ENCODE measurements at places on chromosomes 11 and 22. TPM values are rescaled to one million over a fixed set of nuclear protein-coding genes. Genes with fewer than 3 reads are reported as not detected.

DNA sequence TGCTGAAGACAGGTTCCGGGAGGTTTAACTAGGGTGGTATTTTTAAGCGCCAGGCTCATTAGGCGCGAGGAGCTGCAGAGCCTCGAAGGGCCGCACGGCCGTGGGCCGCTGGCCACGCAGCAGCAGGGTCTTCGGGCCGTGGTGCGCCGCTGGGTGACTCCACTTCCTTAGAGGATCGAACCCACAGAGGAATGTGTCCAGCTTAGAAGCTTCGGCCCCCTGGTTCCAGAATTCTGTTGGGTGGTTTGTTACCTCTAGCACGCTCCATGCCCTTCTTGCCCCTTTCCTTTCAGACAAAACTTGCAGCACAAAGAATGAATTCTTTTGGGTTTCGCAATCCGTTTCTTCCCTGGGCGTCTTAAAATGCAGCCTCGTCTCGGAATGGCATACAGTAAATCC is 773 bp upstream of the PATL1 start:
- peak; percentile 57 for DNase-seq

DNA sequence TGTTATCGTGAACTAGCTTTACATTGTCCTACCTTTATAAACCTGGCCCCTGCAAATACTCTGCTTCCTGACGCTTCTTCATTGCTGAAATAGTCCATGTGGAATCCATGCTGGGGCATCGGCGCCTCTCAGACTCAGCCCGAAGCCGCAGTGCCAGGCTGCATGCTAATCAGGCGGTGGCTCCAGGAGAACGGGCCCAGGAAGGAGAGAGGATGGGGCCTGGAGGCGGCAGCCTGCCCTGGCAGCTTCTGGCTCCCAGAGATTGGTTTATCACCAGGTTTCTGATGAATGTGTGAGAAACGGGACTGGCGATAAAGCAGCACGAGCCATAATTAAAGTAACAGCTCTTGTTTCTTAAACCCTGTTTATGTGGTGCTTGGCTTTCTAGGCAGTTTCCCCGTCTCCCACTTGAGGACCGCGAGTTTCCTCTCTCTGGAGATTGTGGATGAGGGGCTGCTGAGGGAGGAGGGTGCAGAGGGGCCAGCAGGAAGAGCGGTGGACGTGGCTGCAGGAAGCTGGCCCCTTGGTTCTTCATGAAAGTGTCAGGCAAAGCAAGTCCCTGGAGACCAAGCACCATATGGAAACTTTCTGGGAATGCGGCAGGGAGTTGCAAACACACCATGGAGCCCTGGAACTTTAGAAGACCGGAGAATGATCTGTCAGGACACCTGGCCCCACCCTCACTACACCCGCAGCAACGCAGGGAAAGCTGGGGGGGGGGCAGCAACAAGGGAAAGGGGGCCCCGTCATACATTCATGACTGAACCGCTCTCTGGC is 93.4 kb downstream of the NTM start:
- DNase-seq, result no peak

- DNase-seq, result no peak
Observed at GRCh38 chr11:104365676-104366075, 201.7 kb upstream of the PDGFD start.

DNA sequence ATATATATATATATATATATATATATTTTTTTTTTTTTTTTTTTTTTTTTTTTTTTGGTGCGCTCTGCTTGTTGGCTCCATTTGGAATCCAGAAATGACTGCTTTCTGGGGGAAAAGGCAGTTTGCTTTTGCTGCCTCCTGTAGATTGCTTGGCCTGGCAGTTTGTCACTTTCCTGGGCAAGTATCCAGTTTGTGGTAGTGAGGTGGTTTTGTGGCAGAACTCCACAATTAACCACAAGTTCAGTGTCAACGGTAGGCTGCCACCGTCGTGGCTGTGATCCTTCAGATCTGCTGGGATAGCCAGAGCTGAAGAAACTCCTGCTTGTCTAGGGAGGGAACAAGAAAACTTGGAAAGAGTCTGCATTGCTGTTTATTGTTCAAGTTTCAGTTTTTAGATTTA is 5.0 kb upstream of the PDE3B start:
- no peak for DNase-seq

- peak; percentile 44 for DNase-seq
Observed at GRCh38 chr22:37345863-37346504, 63.7 kb downstream of the CYTH4 start.

- no peak for DNase-seq
Observed at GRCh38 chr22:45775062-45775461, 103.4 kb downstream of the ATXN10 start.

FAM76B gene
- 14.5 TPM for total RNA-seq

- no peak for DNase-seq
Observed at GRCh38 chr11:67381244-67381972, 8.0 kb upstream of the CLCF1 start.

- DNase-seq, result no peak
Observed at GRCh38 chr11:72217841-72218240, 1.2 kb downstream of the FOLR2 start.

E2F8 gene
- 4.3 TPM for total RNA-seq

TMPRSS4 gene
- 255 TPM for total RNA-seq

DNA sequence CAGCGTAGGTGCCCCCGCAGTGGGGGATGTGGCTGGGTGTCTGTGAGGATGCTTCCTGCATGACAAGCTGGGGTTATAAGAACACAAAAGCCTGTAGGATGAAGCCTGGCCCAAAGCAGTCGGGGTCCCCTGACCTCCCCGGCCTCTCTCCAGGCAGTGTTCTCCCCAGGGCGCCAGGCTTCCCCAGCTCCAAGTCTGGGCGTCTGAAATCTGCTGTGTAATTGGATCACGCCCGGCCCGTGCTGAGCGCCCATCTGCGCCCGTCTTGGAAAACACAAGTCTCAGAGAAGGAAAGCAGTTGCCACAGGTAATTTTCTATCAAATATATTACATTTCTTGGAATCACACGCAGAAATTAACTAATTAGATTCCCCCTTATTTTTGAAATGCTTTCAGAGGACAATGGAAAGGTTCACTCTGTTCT is 233.3 kb downstream of the CTTN start:
- no peak for DNase-seq

UPK3A gene
- not detected for total RNA-seq

- no peak for DNase-seq
Observed at GRCh38 chr11:58561394-58562098, 14.1 kb downstream of the LPXN start.

Data from left colon (tissue), 2 donors.